RPMI7951 (cell line): ENCODE measurements at places on chromosomes 5 and 9. TPM values are rescaled to one million over a fixed set of nuclear protein-coding genes. Genes with fewer than 3 reads are reported as not detected.

DNA sequence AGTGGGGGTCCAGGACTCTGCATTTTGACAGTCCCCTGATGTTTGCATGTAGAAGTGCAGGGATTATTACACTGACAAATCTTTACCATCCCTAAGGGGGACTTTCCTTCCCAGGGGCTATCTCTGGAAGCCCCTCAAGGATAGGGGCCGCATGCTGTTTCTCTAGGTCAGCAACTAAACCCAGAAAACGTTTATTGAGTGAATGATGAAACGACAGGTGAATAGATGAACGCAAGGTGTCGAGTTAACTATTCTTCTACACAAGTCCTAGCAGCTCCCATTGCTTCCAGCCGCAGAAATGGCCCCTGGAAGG, 281 bp upstream of the HSD17B4 start:
- no peak for DNase-seq

SMAD5 gene
- total RNA-seq: 34.4 and 41.8 TPM in 2 replicates

FGF1 gene
- 11.5 and 13.1 TPM in 2 replicates for total RNA-seq

GPRIN1 gene
- 4.9 and 6.2 TPM in 2 replicates for total RNA-seq

DNA sequence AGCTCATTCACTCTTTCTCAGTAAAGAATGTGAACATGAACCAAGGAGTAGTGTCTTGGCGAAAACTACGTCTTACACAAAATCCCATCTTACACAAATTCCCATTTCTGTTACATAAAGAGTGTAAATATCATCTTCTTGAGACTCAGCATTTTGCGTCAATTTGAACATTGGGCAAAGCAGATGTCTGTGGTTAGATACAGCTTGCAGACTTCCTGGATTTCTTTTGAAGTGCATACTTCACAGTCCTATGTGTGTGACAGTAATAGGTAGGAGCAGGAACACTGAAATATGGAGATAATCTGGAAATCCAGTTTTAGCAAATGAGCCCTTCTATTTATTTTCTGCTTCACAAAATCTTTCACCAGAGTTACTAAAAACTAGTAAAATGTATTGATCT, 58.8 kb downstream of the C6 start:
- no peak for DNase-seq

DNA sequence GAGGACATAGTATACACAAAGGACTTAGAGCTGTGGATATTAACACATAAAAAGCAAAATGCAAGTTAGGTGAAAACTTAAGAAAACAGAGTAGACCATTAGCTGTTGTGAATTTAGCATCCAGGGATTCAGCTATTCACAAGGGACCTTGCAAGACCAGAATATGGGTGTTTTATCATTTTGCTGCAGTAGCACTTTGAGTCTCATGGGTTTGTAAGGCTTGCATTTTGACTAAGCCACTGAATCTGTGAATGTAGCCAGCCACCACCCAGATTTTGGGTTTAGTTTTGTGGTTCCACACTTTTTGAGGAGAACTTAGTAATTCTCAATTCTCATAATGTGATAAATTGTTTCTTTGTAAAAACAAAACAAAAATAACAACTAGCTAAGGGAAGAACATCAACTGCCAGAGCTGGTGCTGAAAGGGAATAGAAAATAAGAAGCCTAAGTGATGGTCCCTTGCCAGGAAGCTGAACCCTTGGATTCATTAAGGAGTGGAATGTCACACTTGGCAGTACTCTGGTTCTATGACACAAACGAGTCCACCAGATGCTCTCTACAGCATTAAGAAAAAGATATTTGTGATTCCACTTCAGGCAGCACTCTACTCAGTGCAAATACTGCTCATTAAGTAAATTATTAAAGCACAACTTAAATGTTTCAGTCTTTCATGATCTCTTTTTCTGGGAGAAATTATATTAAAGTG, 557.4 kb upstream of the ZNF462 start:
- DNase-seq: peak; percentile 8

DNA sequence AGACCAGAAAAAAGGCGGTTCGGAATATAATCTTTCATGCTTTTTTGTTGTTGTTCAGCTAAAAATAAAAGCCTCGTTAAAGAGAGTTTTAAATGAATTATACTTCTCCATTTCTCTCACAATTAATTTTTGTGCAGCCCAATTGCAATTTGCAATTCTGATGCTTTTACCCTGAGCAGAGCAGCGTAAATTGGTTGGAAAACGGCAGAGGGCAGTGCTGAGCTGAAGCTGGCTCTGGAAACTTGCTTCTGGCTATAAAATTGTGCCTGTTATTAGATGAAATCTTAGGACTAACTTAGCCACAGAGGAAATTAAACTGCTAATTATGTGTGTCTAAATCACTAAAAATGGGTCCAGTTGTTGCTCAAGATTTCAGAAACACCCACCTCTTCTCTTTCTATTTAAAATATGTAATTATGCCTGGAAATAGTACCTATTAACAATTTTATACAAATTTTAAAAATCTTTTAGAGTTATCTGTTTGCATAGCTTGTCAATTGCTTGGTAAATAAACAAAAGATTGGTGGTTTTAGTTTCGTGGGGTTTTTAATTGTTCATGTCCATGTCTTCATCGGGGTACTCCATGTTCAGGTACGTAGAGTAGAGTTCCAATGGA, 441.8 kb upstream of the TLE4 start:
- peak; percentile 52 for DNase-seq

GRCh38 chr5:103620851-103621547, 58.4 kb upstream of the NUDT12 start:
- no peak for DNase-seq

BTNL8 gene
- total RNA-seq: 0.12 and 0.29 TPM in 2 replicates

LSM11 gene
- 2.3 and 2.4 TPM in 2 replicates for total RNA-seq

DNA sequence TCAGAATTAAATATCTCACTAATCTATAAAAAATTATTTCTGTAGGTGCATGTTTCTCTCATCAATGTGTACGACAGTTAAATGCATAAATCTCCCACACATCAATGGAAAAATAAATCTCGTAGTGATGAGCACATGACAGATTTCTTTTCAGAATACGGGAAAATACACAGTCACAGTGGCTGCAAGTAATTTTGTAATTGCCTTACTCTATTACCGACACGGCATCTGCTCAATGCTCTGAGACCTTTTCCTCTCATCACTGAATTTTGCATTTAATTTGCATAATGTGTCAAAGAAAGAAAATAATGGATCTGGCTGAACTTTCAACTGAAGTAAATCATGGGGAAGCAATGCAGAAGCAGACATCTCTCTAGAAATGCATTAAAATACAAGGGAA, 37.2 kb downstream of the PDE4D start:
- DNase-seq: no peak

DNA sequence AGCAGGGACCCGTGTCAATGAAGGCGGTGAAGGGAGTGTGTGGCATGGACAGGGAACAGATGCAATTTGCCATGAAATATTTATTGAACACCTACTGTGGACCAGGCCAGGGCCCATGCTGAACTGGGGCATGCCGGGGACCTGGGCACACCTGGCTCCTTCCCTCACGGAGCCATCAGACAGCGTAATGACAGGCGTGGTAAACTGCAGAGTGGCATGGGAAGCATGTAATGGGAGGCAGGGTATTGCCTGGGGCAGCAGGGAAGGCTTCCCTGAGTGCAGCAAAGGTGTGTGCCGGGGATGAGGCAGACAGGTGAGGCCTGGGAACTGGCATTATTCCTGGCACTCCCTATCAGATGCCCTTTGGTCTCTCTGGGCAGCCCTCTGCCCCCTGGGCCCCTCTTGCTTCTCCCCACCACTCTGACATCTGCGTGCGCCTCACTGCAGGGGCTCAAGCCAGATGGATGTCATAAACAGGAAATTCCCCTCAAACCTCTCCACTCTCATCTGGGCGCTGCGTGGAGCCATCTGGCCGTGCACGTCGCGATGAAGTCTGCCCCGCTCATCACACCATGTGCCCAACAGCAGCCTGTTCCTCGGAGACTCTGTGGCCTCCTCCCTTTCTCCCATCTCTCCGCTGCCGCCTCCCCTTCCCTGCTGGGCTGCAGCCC, 67.6 kb downstream of the HMCN2 start:
- peak; percentile 36 for DNase-seq

SLCO4C1 gene
- under 0.01 TPM in 2 replicates for total RNA-seq

- no peak for DNase-seq
Observed at GRCh38 chr5:126195410-126196100, 227.7 kb upstream of the GRAMD2B start.

- peak; percentile 62 for DNase-seq
Observed at GRCh38 chr5:176789873-176790615, 20.3 kb upstream of the UNC5A start.

DNAI1 gene
- not detected in 2 replicates for total RNA-seq

QSOX2 gene
- 9.1 and 9.9 TPM in 2 replicates for total RNA-seq

DNA sequence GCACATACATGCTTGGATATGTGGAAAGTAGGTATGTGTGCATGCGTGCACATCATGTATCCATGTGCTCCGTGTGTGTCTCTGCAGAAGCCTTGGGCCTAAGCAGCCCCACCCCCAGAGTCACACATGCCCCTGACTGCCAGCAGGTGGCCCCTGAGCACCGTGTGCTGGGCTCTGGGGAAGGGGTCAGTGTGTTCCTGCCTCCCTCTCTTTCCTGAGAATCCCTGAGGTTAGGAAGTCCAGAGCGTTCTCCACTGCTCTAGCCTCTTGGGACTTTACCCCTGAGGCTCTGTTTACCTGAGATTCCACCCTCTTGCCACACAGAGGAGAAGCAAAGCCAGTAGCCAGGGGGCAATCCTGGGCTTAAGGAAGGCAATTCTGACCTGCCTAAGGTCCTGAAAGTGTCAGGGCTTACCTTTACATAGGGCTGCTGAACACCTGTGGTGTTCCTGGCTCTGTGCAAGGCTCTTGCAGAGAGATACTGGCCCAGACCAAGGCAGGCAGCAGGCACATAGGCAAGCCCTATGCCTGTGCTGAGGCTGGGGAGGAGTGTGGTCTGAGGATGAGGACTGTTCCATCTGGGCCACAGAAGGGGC, 207.3 kb downstream of the TMEM38B start:
- peak; percentile 30 for DNase-seq

- DNase-seq: no peak
Observed at GRCh38 chr5:42502613-42503470, 79.6 kb downstream of the GHR start.

LRRC26 gene
- total RNA-seq: not detected in 2 replicates

- DNase-seq: no peak
Observed at GRCh38 chr9:98701576-98701975, 7.2 kb downstream of the GABBR2 start.

DNA sequence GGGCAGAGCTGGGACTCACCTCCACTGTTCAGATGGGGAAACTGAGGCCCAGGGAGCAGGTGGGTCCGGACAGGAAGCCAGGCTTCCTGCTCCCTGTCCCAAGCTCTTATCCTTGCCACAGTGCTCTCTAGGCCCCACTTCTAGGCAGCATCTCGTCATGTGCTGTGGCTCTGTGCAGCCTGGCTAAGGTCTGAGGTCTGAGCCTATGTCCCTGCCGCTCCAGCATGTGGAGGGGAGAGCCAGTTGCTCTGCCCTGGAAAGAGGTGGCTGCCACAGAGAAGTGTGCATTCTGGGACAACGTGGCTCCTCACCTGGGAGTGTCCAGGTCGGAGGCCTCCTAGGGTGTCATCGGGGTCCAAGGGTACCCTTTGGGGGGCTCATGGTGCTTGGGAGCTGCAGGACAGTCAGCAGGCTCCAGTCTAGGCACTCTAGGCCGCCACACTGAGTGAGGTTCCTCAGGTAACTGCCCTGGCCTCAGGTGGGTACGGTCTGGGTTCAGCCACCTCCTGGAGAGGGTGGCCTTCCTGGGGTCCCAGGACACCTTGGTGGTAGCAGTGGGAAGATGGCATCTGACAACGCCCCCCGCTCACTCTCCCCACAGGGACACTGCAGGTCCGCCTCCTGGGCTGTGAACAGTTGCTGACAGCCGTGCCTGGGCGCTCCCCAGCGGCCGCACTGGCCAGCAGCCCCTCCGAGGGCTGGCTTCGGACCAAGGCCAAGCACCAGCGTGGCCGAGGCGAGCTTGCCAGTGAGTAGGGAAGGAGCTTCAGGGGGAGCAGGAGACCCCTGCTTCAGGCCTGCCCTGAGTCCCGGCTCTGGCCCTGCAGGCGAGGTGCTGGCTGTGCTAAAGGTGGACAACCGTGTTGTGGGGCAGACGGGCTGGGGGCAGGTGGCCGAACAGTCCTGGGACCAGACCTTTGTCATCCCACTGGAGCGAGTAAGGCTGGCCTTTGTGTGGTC, 10.4 kb downstream of the PKN3 start:
- no peak for DNase-seq

GRCh38 chr5:74386571-74387334, 253.8 kb downstream of the ENC1 start:
- DNase-seq: peak; percentile 69

GRCh38 chr5:93058309-93058708, 522.7 kb downstream of the NR2F1-AS1 start:
- peak; percentile 64 for DNase-seq

- no peak for DNase-seq
Observed at GRCh38 chr5:56565283-56565615, 250.1 kb upstream of the MAP3K1 start.

- peak; percentile 73 for DNase-seq
Observed at GRCh38 chr5:55146543-55147151, 13.3 kb upstream of the GPX8 start.

RASGRF2 gene
- total RNA-seq: 0.72 and 0.98 TPM in 2 replicates

SERF1A gene
- 11.5 and 15.6 TPM in 2 replicates for total RNA-seq
